ENCODE measurements at places on chromosomes 3 and 15.

- no peak for DNase-seq
Observed at GRCh38 chr3:66149269-66149668, 71.5 kb upstream of the SLC25A26 start.

DNA sequence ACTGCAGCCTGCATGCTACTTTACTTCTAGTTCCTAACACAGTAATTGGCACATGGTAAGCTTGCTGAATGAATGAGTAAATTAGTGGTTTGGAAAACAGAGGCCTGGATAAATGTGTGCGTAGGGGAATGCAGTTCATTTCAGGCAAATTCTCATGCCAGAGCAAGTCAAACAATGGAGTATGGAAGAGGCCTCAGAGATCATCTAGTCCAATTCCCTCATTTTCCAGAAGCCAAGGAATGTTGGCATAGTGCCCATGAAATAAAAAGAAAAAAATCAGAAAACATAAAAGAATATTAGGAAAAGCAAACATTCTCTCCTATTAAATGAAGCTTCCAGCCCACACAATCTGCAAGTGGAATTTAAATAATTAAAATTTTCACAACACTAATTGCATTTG lies 92.4 kb downstream of the MB21D2 start:
- DNase-seq = no peak

GRCh38 chr3:55407426-55407820 lies 79.7 kb downstream of the WNT5A start:
- no peak for DNase-seq

- DNase-seq = no peak
Observed at GRCh38 chr15:31993062-31993461, 37.3 kb upstream of the CHRNA7 start.

DNA sequence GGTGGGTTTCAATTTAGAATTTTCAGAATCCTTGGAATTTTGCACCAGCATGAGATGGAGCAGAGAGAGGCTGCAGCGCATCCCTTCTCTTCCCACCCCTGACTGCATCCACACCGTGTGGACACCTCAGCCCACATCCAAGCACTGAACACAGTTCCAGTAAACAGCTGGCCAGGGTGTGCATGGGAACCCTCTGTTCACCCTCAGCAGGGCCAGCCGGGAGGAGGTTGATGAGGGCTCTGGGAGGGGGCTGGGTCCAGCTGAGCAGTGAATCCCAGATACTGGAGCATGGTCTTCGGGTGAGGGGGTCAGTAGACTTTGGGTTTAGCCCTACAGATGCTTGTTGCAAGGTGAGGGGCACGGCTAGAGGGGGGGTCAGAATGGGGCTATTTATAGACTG lies 85.8 kb downstream of the RPLP1 start:
- DNase-seq = no peak

DNA sequence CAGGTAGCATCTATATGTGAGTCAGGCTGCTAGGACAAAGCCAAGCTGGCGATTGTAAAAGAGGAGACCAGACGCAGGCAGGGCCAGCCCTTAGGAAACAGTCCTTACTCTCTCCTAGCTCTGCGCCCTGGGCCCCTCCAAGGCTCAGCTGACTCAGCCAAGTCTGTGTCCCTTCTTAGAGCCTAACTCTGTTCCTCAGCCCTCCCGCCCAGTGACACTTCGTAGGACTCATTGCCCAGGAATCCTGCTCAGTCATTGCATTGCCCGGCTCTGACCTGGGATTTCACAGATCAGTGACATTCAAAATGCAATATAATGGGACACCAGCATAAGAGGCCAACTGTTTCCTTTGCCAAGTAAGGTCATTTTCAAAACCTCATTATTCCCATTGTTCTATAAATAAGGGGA lies 244.2 kb downstream of the TLE3 start:
- no peak for DNase-seq

DNA sequence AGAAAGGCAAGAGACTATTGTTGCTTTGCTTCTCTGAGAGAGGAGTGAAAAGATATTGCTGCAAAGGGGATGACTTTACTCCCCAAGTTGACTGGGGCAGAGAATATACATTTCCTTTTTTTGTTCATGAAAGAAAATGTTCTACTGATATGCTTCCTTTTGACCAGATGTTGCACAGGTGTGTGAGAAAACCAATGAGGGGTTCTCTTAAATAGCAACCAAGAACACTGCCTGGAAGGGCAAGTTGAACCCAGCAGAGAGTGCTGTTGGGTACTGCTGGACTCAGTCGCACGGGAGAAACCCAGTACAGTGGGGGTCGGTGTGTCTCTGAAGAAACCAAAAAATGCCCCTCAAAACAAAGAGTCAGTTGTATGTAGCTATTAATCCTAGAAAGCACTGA lies 101.2 kb downstream of the CHST2 start:
- DNase-seq = no peak

- no peak for DNase-seq
Observed at GRCh38 chr3:50806031-50806430, 131.3 kb downstream of the DOCK3 start.

- no peak for DNase-seq
Observed at GRCh38 chr15:37978231-37978630, 43.8 kb downstream of the TMCO5A start.

DNA sequence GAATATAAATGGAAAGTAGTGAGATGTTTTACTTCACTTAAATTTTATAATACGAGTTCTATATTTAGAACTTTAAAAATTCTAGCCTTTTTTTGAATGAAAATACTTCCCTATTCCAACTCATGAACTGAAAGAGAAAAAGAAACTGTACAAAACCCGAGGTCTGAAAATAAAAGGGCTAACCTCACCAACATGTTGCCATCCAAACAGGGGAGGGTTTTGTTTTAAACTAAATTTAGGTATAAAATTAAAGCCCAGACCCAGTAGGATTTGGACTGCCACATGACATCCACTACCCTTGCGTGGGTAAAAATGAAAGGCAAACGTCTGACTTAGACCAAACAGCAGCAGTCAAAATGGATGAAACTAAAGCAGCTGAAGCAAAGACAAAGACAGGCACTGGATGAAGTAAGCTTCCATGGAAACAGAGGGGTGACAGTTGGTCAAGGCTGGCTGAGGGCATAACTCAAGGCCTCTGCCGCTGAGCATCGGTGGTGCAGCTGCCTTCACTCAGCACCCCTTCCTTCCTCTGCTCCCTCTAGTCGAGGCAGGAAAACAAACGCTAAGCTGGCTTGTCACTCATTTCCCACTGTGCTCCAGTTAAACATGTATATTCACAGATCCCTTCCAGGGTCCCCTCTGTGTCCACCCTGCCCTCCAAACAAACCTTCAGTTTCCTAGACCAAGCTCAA lies 58.1 kb downstream of the TM4SF4 start:
- no peak for DNase-seq

DNA sequence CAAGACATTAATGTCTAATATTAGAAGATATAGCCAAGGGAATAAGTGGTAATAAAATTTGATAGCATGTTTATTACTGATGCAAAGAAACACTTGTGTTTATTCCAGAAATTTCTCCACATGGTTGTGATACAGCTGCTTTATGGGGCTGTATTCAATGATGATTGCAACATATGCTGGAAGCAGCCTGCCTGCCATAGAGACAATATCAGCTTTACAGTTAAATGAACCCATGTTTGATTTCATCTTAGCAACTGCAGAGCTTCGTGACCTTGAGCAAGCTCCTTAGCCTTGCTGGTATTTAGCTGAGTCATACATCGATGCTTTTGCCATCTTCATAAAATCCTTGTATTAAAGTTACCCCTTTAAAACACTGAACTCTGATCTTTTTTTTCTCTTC lies 168.1 kb upstream of the STAC start:
- no peak for DNase-seq

DNA sequence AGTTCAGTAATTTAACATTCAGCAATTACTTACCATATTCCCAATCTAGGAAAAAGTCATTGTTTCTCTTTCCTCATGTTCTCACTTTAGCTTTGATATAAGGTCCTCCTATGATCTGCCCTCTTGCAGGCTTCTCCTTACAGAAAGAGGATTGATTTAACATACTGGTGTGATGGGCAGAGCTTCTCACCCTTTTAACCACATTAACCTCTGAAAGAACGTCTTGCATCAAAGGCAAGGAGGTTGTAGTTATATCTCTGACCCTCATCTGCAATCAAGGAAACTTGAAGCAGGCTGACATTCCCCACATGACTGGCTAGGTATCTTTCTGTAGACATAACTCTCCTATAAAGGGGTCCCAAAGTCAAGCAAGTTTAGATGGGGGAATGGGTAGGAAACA lies 39.5 kb downstream of the BTLA start:
- DNase-seq = no peak

DNA sequence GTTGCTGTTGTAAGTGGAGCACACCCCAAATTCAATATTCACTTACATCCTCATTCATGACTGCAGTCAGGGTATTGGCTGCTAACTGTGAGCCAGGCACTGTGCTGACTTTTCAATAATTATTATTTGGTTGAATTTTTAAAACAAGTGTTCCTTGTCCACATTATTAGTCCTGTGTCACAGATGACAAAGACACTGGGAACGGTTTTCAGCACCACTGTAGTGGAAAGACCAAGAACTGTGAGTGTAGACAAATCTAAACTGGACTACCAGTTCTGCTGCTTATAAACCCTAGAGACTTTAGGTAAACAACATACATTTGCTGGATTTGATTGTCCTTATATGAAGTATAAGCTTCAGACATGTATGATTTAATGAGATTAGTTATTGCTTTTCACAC lies 197.7 kb upstream of the ROBO2 start:
- DNase-seq = no peak

DNA sequence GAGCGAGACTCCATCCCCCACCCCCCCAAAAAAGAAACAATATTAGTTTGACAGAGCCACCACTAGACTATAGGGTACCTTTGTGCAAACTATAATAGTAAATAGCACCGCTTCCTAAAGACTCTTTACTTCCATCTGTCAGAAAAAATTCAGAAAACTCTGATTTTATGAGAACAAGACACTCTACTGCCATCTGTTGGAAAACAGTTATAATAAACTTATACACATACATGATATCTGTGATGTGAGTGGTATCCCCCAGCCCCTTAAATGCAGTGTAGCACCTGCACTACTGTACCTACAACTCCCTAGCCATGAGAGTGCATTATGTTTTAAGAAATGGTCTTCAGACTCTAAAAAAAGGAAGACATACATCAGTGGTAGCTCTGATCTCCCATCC lies 47.1 kb upstream of the CTDSPL start:
- no peak for DNase-seq

DNA sequence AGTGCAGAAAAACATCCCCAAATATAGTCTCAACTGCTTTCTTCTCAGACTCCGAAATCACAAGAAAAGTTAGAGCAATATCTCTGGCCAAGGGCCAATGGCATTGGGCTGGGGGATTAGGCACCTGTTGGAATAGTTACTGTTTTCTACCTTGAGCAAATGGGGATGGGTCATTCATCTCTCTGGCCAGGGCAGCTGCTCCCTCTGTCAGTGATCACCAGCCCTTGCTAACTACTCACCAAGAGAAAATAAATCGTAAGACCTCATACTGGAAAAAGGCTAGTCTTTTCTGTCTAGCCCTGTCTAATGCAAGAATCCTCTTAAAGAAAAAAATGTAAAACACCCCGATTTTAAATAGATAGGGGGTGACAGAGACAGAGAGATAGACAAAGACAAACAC lies 10.9 kb downstream of the CERS3 start:
- DNase-seq = no peak

GRCh38 chr3:101544161-101544850 lies 17.4 kb upstream of the TRMT10C start:
- no peak for DNase-seq

- DNase-seq = no peak
Observed at GRCh38 chr3:58357402-58357801, 24.7 kb downstream of the PXK start.

All from glomerular endothelial cell (primary cell).